ENCODE measurements at places on chromosomes 11 and 22. TPM values are rescaled to one million over a fixed set of nuclear protein-coding genes. Genes with fewer than 3 reads are reported as not detected.

DNA sequence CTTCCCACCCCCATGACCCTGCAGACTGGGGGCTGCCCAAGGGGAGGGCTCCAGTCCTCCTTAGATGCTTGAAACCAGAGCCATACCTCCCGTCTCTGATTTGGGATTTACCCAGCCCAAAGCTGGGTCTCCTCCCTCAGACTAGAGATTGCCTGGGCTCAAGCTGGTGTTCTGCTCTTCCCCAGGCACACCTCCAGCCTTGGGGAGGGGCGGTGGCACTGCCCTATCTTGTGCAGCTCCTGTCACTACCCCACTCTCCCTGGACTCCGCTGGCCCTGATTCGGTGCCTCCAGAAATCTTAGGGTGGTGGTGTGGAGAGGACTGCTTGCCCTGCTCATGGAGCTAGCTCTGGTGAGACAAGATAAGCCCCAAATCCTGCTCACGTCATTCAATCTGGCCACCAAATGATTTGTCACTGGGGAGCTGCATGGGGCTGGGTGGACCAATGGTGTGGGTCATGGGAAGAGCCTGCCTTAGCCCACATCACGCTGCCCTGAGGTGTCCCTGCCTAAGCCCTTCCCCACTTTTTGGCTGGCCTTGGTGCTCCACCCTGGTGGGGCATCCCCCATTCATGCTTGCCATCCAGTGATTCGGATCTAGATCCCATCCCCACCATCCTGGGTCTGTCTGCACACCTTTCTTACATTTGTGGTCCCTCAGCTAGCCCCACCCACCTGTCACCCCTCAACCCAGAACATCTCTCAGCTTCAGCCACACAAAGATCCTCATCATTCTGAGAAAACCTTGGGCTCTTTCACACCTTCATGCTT, 87.7 kb downstream of the PDE2A start:
- peaks cover 57% of the 10 kb centered on the region for H3K27me3 ChIP-seq
- DNase-seq = no peak
- no peaks in the 10 kb centered on the region for H3K36me3 ChIP-seq

- no peak for DNase-seq
- H3K27me3 ChIP-seq = no peaks in the 10 kb centered on the region
- H3K36me3 ChIP-seq = no peaks in the 10 kb centered on the region
- H3K4me3 ChIP-seq = peak overlapping the region; percentile 54
- H3K4me1 ChIP-seq = peaks cover 12% of the 10 kb centered on the region
These were observed 13.0 kb upstream of the TEF start for GRCh38 chr22:41368543-41369423.

DNA sequence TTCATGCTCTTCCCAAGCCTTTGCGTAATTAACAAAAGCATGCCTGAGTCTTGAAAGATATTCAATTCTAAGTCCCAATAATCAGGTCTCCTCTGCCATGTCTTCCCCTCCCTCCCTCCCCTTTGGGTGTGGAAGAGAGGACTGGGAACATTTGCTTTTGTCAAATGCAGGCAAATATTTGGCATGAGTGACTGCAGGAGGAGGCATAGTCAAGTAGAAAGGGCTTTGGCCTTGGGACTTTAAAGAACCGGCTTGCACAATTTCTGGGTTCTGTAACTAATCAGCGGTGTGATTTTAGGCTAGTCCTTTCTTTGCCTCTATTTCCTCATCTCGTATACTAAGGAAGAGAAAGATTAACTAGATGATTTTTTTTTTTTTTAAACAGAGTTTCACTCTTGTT, 59.5 kb downstream of the SCN3B start:
- H3K4me1 ChIP-seq = no peaks in the 10 kb centered on the region
- no peak overlapping the region for H3K27ac ChIP-seq
- no peak overlapping the region for H3K4me3 ChIP-seq
- no peak for DNase-seq

GRCh38 chr11:3942160-3942955, 86.9 kb downstream of the STIM1 start:
- no peaks in the 10 kb centered on the region for H3K27me3 ChIP-seq
- H3K4me3 ChIP-seq = no peak overlapping the region
- no peaks in the 10 kb centered on the region for H3K36me3 ChIP-seq

The RAB36 gene
- total RNA-seq = 2.9 TPM

DNA sequence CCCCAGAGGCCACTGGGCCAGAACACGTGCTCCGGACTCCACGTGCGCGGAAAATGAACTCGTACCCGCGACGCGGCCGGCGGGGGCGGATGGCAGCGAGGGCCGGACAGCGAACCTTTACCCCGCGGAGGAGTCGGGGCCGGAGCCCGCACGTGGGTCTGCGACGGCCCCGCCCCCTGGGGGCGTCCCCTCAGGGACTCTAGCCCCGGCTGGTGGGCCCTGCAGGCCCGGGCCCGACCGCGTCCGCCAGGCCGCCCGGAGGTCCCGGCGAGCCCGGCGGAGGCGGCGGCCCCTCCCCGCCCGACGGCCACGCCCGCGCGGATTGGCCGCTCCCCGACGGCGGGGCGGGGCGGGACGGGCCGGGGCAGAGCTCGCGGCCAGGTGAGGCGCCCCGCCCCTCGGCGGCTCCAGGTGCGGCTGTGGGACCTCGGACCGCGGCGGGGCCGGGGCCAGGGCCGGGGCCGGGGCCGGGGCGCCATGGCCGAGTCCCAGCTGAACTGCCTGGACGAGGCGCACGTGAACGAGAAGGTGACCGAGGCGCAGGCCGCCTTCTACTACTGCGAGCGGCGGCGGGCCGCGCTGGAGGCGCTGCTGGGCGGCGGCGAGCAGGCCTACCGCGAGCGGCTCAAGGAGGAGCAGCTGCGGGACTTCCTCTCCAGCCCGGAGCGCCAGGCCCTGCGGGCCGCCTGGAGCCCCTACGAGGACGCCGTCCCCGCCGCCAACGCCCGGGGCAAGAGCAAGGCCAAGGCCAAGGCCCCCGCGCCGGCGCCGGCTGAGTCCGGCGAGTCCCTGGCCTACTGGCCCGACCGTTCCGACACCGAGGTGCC, at the start of gene FAM83F:
Gene FAM83F, plus strand, starts transcription at position 389 of the 827 bp plus-strand sequence. Its CDS starts 89 bp downstream, at position 478.
- H3K27ac ChIP-seq = peak within 1 kb of the TSS; percentile 83
- no peaks in the 10 kb centered on the region for H3K27me3 ChIP-seq
- no peak for DNase-seq
- no peaks in the 10 kb centered on the region for H3K4me1 ChIP-seq

The FUT4 gene
- 5.3 TPM for total RNA-seq

The RFPL3 gene
- not detected for total RNA-seq

DNA sequence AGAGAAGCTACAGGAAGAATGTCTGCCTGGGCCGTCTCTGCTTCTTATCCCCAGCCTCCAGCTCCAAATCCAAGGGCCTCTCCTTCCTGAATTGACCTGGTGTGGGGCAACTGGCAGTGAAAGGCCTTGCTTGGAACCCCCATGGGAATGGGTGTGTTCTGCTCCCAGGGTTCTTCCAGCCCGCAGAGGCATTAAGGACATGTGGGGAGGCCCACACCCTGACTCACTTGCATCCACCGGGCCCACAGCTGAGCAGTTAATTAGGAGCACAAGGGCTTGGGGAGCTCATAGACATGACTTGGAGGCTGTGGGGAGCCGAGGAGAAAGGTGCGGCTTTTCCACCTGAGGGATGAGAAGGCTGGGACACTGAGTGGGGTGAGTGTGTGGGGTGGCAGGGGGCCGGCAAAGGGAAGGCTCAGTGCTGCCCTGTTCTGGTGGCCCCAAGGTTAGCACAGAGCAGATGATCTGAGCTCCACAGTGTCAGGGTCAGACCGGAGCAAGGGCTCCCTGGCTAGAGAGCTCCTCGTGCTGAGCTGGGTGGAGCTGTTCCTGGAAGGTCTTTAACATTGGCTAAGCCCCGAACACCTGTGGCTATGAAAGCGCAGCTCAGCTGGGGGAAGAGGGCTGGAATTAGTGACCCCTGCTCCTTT, 64.5 kb upstream of the NECTIN1 start:
- no peaks in the 10 kb centered on the region for H3K4me1 ChIP-seq
- H3K4me3 ChIP-seq = no peak overlapping the region
- no peak overlapping the region for H3K27ac ChIP-seq
- no peak for DNase-seq
- no peaks in the 10 kb centered on the region for H3K27me3 ChIP-seq

GRCh38 chr22:48574776-48575617, 1252.7 kb downstream of the BRD1 start:
- H3K27me3 ChIP-seq = peaks cover 39% of the 10 kb centered on the region
- no peaks in the 10 kb centered on the region for H3K36me3 ChIP-seq
- H3K27ac ChIP-seq = no peak overlapping the region
- peak overlapping the region; percentile 55 for H3K4me3 ChIP-seq
- H3K4me1 ChIP-seq = no peaks in the 10 kb centered on the region

GRCh38 chr11:73912026-73912425, 35.2 kb downstream of the PAAF1 start:
- DNase-seq = no peak
- no peaks in the 10 kb centered on the region for H3K36me3 ChIP-seq
- no peak overlapping the region for H3K27ac ChIP-seq

DNA sequence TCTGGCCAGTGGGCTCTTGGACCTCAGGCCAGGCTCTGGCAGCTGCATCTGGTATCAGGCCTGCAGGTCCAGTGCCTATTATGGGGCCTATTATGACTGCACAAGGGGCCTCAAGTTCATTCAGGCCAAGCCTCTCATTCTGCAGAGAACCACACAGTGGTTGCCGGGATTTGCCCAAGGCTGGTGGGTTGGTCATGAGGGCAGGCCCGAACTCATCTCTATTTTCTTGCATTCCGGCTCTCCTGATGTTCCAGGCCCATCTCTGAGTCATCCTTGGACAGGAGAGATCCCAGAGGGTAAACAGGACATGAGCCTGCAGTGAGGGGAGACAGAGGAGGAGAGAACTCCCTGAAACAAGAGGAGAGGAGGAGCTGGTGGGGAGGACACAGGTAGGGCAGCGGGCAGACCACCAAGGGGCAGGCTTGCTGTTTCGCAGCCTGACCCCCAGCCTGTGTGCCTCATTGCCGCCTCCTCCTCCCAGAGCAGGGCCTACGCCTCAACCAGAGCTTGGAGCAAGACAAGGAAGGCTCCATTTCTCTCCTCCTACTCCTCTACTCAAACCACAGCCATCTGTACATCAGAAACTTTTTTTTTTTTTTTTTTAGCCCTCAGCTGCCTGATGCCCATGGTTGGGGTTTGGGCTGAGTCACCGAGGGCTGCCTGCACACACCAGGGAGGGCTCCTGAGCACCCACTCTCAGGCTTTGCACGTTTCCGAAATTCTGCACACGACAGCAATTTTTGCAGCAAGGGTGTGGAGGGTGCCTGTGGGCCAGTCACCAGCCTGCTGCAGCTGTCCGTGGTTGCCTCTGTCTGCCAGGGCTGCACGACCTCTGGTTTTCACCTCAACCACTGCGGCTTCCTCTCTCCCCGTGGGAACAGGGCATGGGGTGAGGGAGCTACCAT, 12.7 kb upstream of the TREH start:
- peak; percentile 79 for DNase-seq
- H3K36me3 ChIP-seq = no peaks in the 10 kb centered on the region

DNA sequence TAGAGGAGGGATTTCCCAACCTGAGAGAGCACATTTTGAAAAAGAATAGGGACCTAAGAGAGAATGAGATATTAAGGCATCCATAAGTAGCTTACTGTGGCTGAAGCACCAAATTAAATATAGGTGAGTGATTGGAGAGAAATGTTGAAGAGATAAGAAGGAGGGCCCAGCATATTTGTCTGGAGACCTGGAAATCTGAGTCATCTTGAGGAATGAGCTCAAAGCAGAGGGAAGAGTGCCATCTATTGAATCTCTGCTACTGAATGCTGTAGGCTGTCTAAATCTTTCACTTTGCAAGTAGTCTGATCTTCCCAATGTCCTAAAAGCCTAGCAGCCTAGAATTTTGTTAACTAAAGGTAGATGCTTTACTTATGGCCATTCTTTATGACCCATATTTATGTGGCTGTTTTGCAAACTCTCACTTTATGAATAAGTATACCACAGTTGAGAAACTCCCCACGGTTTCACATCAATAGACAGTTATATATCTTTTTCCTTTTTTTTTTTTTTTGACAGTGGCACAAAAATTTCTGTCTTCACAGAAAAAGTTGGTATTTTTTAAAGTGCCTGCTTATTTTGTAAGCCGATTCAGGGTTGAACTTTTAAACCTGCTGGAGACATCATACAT, 2093.5 kb downstream of the LRRC4C start:
- H3K27me3 ChIP-seq = no peaks in the 10 kb centered on the region
- H3K36me3 ChIP-seq = no peaks in the 10 kb centered on the region
- no peak overlapping the region for H3K27ac ChIP-seq
- H3K4me1 ChIP-seq = no peaks in the 10 kb centered on the region
- H3K4me3 ChIP-seq = no peak overlapping the region

The MAJIN gene
- not detected for total RNA-seq

DNA sequence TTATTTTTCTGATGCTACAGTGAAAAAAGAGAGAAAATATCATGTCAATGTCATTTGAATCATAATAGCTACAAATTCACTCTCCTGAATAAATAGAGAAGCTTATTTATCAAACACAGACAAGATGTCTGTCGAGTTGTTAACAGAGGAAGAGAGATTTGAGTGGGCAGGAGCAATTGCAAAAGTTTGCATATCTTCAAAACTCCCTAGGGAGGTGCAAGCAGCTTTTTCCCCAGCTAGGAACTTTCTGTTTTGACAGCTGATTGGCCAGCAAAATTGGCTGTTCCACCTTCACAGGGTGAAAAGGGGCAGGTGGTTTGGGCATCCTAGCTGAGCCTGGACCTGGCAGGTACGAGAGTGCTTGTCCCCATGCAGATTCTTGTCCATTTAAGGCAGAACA, 98.2 kb downstream of the NTM start:
- peaks cover 16% of the 10 kb centered on the region for H3K27me3 ChIP-seq
- H3K36me3 ChIP-seq = no peaks in the 10 kb centered on the region
- no peak for DNase-seq
- H3K4me3 ChIP-seq = no peak overlapping the region
- no peak overlapping the region for H3K27ac ChIP-seq

- H3K36me3 ChIP-seq = no peaks in the 10 kb centered on the region
- H3K27ac ChIP-seq = peak overlapping the region; percentile 95
- H3K4me1 ChIP-seq = peaks cover 29% of the 10 kb centered on the region
- H3K4me3 ChIP-seq = no peak overlapping the region
- no peak for DNase-seq
These were observed 874 bp upstream of the PLAAT4 start for GRCh38 chr11:63535734-63536133.

The FOLR1 gene
- 45.2 TPM for total RNA-seq

GRCh38 chr11:11709447-11710239, 87.8 kb upstream of the GALNT18 start:
- H3K27ac ChIP-seq = no peak overlapping the region
- H3K4me1 ChIP-seq = no peaks in the 10 kb centered on the region
- no peaks in the 10 kb centered on the region for H3K36me3 ChIP-seq
- no peak for DNase-seq
- H3K27me3 ChIP-seq = no peaks in the 10 kb centered on the region

GRCh38 chr11:71218789-71219499, 33.4 kb downstream of the SHANK2 start:
- H3K4me3 ChIP-seq = no peak overlapping the region
- no peaks in the 10 kb centered on the region for H3K36me3 ChIP-seq
- H3K27ac ChIP-seq = no peak overlapping the region
